ENCODE measurements at places on chromosomes 1 and 21. TPM values are rescaled to one million over a fixed set of nuclear protein-coding genes. Genes with fewer than 3 reads are reported as not detected.

Gene KRTAP11-1
- not detected for total RNA-seq

Gene OR2W3
- total RNA-seq = 0.25 TPM

Gene WNT9A
- 11.1 TPM for total RNA-seq

Gene ARHGAP29
- total RNA-seq = 13.3 TPM

- no peaks in the 10 kb centered on the region for H3K36me3 ChIP-seq
- H3K27ac ChIP-seq = no peak overlapping the region
- H3K4me1 ChIP-seq = peaks cover 3% of the 10 kb centered on the region
- no peaks in the 10 kb centered on the region for H3K27me3 ChIP-seq
- H3K4me3 ChIP-seq = no peak overlapping the region
These were observed 4.4 kb downstream of the CCN1 start for GRCh38 chr1:85584923-85585322.

DNA sequence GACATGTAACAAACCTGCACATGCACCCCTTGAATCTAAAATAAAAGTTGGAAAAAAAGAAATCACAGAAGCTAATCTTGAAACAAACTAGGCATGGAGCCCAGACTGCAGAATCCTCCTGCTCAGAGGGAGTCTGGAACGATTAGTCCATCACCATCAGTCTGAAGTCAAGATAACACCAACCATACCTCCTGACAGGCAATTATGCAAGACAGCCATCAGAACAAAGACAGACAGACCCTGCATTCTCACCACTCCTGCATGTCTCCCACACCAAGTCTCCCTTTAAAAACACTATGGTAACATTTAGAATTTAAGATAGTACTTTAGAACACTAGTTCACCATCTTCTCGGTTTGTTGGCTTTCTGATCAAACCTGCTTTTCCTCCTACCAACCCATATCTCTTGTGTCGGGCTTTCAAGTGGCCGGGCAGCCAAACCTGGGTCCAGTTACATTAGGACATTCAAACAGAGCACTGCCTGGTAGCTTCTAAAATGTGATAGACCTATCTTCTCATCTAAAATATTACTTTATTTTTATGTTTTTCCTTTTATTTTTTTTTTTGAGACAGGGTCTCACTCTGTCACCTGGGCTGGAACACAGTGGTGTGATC, 10.1 kb downstream of the YARS1 start:
- H3K4me1 ChIP-seq = peaks cover 12% of the 10 kb centered on the region
- H3K27ac ChIP-seq = no peak overlapping the region
- DNase-seq = no peak
- no peak overlapping the region for H3K4me3 ChIP-seq
- H3K27me3 ChIP-seq = no peaks in the 10 kb centered on the region

- no peaks in the 10 kb centered on the region for H3K36me3 ChIP-seq
- H3K27me3 ChIP-seq = no peaks in the 10 kb centered on the region
These were observed 58.9 kb downstream of the VPS26C start for GRCh38 chr21:37208056-37208721.

- H3K4me1 ChIP-seq = no peaks in the 10 kb centered on the region
- DNase-seq = no peak
- no peak overlapping the region for H3K27ac ChIP-seq
These were observed 18.0 kb downstream of the ZMYM1 start for GRCh38 chr1:35097224-35097623.

GRCh38 chr1:224828691-224829090, 100.8 kb upstream of the DNAH14 start:
- no peaks in the 10 kb centered on the region for H3K27me3 ChIP-seq
- peaks cover 1% of the 10 kb centered on the region for H3K4me1 ChIP-seq
- DNase-seq = no peak
- H3K27ac ChIP-seq = no peak overlapping the region
- H3K4me3 ChIP-seq = no peak overlapping the region

DNA sequence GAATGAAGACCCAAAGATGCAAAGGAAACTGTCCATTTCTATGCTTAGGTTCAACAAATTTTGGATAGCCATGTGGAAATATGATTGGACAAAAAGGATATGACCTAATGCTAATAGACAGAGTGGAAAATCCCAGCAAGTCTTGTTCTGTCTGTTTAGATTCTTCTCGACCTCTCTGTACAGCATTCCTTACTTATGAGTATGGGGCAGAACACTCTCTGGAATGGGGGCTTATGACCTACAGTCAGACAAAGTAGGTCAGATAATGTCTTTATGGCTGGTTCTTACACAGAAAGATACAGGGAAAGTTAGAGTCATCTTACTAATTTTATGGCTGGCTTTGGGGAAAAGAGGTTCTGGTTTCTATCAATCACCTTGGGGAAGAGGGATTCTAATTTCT, 2.8 kb downstream of the GCSAML start:
- no peak overlapping the region for H3K4me3 ChIP-seq
- DNase-seq = no peak
- no peaks in the 10 kb centered on the region for H3K4me1 ChIP-seq
- H3K27ac ChIP-seq = no peak overlapping the region

- no peaks in the 10 kb centered on the region for H3K27me3 ChIP-seq
- H3K4me1 ChIP-seq = no peaks in the 10 kb centered on the region
- H3K4me3 ChIP-seq = no peak overlapping the region
- H3K27ac ChIP-seq = no peak overlapping the region
- DNase-seq = no peak
These were observed 10.6 kb upstream of the GIPC2 start for GRCh38 chr1:78035121-78035520.

- no peak overlapping the region for H3K4me3 ChIP-seq
- H3K27ac ChIP-seq = no peak overlapping the region
- H3K36me3 ChIP-seq = no peaks in the 10 kb centered on the region
These were observed 4.3 kb downstream of the LCK start for GRCh38 chr1:32255072-32256071.

- H3K36me3 ChIP-seq = no peaks in the 10 kb centered on the region
- H3K27me3 ChIP-seq = no peaks in the 10 kb centered on the region
- H3K27ac ChIP-seq = no peak overlapping the region
These were observed 163.4 kb upstream of the CD34 start for GRCh38 chr1:208074353-208074752.

- H3K4me1 ChIP-seq = no peaks in the 10 kb centered on the region
- H3K4me3 ChIP-seq = no peak overlapping the region
- no peaks in the 10 kb centered on the region for H3K36me3 ChIP-seq
- no peak for DNase-seq
- H3K27ac ChIP-seq = no peak overlapping the region
- no peaks in the 10 kb centered on the region for H3K27me3 ChIP-seq
These were observed 12.6 kb upstream of the HMCN1 start for GRCh38 chr1:185721553-185721952.

DNA sequence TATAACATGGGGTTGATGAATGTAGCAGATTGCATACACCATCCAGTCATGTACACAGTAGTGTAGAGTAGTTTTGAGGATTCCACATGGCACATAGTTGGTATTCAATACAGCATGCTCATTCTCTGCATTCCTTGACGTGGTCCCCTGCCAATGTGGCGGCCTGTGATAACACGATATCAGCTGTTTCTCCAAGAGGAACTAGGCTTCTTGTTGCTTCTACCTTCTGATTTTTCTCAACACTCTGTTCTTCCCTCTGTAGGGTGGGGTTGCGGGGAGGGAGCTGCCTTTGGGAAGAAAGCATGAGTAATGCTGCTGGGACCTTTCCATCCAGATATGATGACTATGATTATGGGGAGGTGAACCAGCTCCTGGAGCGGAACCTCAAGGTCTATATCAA, 19.4 kb downstream of the SESN2 start:
- H3K27ac ChIP-seq = no peak overlapping the region
- H3K4me3 ChIP-seq = no peak overlapping the region
- no peaks in the 10 kb centered on the region for H3K36me3 ChIP-seq
- H3K27me3 ChIP-seq = no peaks in the 10 kb centered on the region
- H3K4me1 ChIP-seq = no peaks in the 10 kb centered on the region

Data from ovary (tissue), 10 donors.